CD4-positive, alpha-beta T cell treated with Interleukin-12 subunit alpha and Interleukin-12 subunit beta, for 1 hour (primary cell): ENCODE measurements at places on chromosomes 3 and 15.

GRCh38 chr15:74995779-74996765, 709 bp downstream of the SCAMP5 start:
- DNase-seq: no peak

- no peak for DNase-seq
These were observed 155.9 kb upstream of the FEZF2 start for GRCh38 chr3:62529230-62529629.

- DNase-seq: no peak
These were observed 39.6 kb downstream of the NIPA2 start for GRCh38 chr15:22878103-22878502.

GRCh38 chr15:81807806-81808205, 238.0 kb downstream of the MEX3B start:
- no peak for DNase-seq

GRCh38 chr3:72579581-72580245, 268.5 kb downstream of the SHQ1 start:
- DNase-seq: no peak

DNA sequence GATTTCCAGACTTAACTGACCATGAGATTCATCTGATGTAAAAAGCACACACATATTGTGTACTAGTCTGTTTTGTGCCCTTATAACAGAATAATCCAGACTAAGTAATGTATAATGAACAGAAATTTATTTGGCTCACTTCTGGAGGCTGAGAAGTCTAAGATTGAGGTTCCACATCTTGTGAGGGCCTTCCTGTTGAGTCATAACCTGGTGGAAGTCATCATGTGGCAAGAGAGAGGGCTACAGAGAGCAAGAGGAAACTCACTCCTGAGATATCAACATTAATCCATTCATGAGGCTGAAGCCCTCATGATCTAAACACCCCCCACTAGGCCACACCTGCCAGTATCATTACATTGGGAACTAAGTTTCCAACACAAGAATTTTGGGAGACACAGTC, 977.6 kb downstream of the MCTP2 start:
- no peak for DNase-seq

- DNase-seq: no peak
These were observed 134.5 kb downstream of the IGF1R start for GRCh38 chr15:98782801-98783200.

- no peak for DNase-seq
These were observed 34.4 kb upstream of the PRICKLE2 start for GRCh38 chr3:64259636-64260035.

DNA sequence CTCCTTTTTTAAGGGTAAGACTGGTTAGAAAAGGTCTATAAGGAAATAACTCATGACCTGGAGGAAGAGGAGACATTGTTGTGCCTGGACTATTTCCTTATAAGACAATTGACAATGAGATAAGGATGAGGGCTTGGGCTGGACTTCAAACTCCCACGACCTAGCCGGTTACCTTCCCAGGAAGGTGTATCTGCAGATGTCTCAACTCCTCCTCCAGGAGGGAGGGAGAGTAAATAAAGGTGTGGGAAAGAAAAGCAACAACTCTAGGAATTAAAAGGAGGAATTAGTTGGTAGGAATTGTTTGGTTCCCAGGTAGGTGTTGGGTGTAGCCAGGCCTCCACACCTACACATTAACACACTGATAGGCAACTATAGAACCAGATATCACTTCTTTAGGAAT, 97.8 kb upstream of the TBL1XR1 start:
- DNase-seq: no peak

GRCh38 chr3:132570016-132570415, 27.1 kb upstream of the ACKR4 start:
- DNase-seq: no peak
